ENCODE measurements at places on chromosomes 4 and X. TPM values are rescaled to one million over a fixed set of nuclear protein-coding genes. Genes with fewer than 3 reads are reported as not detected.

The SPANXN5 gene
- not detected for total RNA-seq

The JCHAIN gene
- total RNA-seq, result not detected

The CSN3 gene
- total RNA-seq, result not detected

The GABRB1 gene
- 1.6 TPM for total RNA-seq

The KDR gene
- total RNA-seq, result 0.33 TPM

The TEC gene
- 3.4 TPM for total RNA-seq
